Mucosa of descending colon (tissue), 3 donors: ENCODE measurements at places on chromosomes 16 and 17.

DNA sequence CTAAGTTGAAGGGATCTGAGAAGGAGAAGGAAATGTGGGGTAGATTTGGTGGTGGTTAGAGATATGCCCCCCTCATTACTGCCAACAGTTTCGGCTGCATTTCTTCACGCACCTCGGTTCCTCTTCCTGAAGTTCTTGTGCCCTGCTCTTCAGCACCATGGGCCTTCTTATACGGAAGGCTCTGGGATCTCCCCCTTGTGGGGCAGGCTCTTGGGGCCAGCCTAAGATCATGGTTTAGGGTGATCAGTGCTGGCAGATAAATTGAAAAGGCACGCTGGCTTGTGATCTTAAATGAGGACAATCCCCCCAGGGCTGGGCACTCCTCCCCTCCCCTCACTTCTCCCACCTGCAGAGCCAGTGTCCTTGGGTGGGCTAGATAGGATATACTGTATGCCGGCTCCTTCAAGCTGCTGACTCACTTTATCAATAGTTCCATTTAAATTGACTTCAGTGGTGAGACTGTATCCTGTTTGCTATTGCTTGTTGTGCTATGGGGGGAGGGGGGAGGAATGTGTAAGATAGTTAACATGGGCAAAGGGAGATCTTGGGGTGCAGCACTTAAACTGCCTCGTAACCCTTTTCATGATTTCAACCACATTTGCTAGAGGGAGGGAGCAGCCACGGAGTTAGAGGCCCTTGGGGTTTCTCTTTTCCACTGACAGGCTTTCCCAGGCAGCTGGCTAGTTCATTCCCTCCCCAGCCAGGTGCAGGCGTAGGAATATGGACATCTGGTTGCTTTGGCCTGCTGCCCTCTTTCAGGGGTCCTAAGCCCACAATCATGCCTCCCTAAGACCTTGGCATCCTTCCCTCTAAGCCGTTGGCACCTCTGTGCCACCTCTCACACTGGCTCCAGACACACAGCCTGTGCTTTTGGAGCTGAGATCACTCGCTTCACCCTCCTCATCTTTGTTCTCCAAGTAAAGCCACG, 28.3 kb downstream of the STH start:
- DNase-seq, result no peak

DNA sequence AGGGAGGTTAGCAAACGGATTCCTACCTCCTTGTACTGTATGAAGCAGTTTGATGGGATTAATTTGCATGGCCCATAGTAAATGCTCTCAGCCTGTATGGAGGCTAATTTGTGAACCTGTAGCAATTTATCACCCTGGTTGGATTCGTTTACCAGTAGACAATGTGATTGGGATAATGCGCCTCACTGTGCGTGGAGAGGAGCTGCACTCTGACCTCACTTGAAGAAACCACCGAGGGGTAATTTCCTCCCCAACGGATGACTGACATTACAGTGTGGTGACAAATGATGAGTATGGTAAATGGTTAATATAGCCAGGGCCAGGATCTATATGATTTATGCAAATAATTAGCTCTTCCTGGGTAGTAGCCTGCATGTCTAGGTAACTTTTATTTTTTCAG, 479.1 kb upstream of the RBFOX1 start:
- DNase-seq, result no peak

GRCh38 chr17:54849660-54850059, 51.0 kb upstream of the TOM1L1 start:
- DNase-seq, result no peak

GRCh38 chr17:55642741-55643140, 79.9 kb downstream of the TMEM100 start:
- no peak for DNase-seq

- no peak for DNase-seq
Measured at GRCh38 chr16:11231367-11231970, 24.5 kb downstream of the SOCS1 start.

GRCh38 chr17:7133424-7133823, 18.8 kb upstream of the ASGR2 start:
- no peak for DNase-seq

DNA sequence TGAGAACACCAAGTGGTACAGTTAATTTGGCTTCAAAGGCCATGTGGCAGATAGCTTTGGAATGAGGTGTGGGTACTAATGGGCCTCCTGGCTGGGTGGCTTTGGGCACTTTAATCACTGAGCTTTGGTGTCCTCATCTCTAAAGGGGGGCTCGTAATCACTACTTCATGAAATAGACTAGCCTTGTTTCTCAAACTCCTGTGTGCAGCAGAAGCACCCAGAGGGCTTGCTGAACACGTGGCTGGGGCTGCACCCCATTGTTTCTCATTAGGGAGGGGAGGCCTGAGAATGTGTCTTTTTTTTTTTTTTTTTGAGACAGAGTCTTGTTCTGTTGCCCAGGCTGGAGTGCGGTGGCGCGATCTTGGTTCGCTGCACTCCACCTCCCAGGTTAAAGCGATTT, 5.8 kb downstream of the EPN2 start:
- no peak for DNase-seq

GRCh38 chr16:57276596-57276995, 7.9 kb downstream of the PLLP start:
- DNase-seq, result no peak

GRCh38 chr17:80956321-80957190, 35.1 kb upstream of the CHMP6 start:
- no peak for DNase-seq

- DNase-seq, result no peak
Measured at GRCh38 chr17:47605011-47605410, 44.7 kb upstream of the KPNB1 start.

DNA sequence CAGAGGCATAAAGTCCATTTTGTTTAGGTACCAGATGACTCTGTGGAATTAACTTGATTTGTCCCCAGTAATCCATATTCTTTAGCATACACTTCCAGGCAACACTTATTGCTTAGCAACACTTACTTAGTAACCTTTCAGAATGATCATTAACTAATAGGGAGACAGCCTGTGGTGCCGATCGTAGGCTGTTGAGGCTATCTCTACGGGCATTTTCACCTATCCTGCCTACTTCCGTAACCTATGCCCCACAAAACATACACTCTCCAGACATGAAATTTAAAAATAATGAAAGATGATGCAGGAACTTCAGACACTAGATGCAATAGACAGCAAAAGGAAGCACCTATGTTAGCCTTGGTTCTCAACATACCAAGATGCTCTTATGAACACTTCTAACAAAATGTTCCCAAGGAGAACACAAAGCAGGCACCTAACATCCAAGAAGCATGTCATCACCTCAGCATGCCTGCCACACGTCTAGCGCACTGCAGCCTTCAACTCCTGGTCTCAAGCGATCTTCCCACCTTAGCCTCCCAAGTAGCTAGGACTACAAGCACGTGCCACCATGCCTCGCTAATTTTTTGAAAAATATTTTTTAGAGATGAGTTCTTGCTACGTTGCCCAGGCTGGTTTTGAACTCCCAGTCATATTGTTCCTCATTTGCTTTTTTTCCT, 34.5 kb downstream of the HLF start:
- no peak for DNase-seq

DNA sequence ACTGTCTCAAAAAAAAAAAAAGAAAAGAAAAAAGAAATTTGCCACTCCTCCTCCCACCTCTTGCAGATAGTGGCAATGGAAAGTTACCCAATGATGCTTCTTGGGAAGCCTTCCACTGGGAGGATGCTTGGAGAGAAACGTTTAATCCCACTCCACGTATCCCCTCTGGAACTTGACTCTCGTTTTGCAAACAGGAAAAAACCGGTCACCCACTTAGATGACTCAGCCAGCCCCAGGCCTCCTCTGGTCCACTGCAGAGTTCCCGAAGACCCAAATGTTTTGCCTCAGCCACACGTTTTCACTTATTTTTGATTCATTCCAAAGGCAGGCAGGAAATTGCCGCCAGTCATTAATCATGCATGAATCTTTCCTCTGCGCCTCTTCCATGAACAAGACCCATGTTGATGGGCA, 9.3 kb upstream of the TNFRSF17 start:
- DNase-seq, result no peak

DNA sequence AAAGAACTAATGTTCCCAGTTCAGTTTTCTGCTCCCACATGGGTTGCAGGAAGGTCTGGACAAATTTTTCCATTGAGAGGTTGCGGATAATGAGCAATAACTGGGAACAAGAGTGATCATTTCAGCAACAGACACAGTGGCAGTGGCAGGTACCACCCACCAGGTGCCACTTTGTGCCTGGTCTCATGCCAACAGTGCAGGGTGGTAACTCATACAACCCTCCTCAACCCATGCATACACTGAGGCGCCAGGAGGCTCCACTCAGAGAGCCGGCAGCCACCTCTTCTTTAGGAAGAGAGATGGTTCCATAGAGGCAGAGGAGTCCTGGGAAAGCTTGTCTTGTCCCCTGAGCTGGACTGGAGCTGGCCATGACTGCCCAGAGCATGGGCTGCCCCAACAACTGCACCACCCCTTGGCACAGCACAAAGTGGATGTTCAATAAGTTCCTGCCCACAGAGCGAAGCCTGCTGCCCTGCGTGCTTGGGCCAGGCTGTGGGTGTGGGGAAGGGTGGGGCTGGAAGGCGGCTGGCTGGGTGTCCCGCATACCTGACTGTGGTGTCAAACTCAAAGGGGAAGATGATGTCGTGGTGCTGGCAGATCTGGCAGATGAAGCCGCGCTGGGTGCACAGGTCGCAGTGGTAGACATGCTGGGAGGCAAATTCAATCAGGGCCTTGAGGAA, 6.4 kb upstream of the ARHGAP27 start:
- DNase-seq, result no peak

- DNase-seq, result no peak
Measured at GRCh38 chr17:46793541-46793940, 25.0 kb downstream of the WNT3 start.

GRCh38 chr16:81732699-81733098, 46.4 kb upstream of the PLCG2 start:
- no peak for DNase-seq

DNA sequence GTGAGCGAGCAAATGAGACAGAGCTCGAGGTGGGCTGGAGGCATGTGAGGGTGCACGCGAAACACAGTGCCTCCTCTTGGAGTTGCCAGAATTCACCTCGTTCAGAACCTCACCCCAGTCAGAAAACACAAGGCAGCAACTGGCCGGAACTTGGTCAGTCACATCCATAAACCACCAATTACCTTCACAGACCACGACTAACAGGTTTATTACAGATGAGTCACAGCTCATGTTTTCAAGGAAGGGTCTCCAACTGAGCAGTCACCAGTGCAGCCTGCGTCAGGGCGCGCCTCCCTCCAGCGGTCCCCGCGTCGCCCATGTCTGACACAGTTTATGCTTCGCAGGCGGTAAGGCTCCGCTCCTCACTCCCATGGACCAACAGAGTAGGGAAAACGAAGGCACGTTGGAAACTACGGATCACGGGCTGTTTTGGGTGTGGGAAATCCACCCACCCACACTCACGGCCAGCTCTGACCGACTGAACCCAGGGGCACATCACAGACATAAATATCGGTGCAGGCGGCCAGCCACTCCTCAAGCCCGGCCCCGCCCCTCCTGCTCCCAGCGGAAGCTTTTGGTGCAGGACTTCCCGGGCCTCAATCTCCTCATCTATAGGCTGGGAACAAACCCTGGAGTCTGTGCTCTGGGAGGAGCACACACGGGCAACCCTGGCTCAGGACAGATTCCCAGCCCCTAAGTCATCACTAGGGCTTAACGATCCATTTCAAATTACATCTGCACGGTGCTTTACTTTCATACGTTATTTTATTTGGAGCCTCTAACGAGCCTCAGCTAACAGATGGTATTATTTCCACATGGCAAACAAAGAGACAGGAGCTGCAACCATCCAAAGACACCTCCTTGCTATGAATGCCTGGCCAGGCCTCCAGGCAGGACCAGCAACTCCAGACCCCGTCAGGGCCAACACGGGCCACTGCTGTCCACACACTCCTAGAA, 126.3 kb downstream of the ZNF778 start:
- DNase-seq, result peak; percentile 68

DNA sequence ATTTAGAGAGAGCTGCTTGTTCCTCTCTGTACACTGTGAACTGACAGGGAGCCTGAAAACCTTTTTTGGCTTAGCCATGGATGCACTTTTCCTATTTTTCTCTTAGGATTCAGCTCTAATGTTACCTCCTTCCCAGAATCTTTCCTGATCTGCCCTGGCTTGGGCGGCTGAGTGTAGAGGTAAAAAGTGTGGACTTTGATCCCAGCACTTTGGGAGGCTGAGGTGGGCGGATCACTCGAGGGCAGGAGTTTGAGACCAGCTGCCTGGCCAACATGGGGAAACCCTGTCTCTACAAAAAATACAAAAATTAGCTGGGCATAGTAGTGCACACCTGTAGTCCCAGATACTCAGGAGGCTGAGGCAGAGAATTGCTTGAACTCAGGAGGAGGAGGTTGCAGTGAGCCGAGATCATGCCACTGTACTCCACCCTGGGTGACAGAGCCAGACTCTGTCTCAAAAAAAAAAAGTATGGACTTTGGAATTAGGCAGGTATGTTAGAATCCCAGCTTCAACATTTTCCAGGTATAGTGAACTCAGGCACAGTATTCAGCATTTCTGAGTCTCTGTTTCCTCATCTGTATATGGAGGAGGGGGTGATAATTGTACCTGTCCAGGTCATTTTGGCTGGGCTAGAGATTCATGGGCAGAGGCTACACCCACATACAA, 212.5 kb upstream of the EEF2KMT start:
- no peak for DNase-seq

DNA sequence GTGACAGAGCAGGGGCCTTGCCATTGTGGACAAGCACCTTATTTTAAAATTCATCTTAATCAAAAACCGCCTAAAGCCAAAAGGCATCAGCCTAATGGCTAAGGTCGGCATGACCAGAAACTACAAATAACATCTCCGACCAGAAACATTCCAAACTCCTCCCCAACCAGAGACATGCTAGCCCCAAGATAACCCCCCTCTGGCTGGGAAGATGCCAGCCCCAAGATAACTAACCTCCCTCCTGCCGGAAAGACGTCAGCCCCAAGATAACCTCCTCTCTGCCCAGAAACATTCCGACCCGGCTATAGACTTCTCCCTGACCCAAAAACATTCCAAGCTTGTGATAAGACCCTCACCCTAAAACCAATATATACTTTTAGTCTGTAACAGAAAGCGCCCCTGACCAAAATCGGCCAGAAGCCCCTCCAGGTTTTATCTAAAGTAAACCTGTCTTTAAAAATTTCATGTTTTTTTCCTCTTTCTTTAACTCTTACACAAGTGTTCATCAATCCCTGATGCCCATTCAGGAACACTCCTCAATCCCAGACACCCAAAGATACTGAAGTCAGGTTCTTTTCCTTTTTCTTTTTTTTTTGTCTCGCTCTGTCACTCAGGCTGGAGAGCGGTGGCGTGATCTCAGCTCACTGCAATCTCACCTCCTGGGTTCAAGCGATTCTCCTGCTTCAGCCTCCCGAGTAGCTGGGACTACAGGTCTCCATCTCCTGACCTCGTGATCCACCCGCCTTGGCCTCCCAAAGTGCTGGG, 32.7 kb downstream of the TLE7 start:
- DNase-seq, result no peak

- DNase-seq, result no peak
Measured at GRCh38 chr16:88566158-88566557, 4.0 kb upstream of the ZC3H18 start.

DNA sequence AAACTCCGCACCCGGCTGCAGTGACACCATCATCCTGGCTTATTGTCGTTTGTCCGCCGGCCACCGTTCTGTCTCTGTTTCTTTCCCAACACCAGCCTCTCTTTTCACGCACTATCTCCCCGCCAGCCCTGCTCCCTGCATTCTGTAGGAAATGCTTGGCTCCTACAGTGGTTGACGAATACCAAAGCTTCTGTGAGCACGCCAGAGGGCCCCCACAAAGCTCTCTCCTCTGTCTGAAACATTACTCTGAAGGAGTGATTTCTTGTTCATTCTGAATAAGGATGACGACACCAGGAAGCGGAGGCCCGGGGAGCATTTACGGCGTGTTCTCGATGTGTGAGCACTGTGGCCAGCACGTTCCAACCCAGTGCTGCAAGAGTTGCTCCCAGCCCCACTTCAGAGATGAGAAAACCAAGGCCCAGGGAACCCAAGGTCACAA, 58.8 kb downstream of the ADCY9 start:
- DNase-seq, result no peak
